ENCODE measurements at places on chromosomes 6 and 20.

GRCh38 chr6:124441450-124441849 is 520.8 kb upstream of the RNF217 start:
- no peak for DNase-seq

DNA sequence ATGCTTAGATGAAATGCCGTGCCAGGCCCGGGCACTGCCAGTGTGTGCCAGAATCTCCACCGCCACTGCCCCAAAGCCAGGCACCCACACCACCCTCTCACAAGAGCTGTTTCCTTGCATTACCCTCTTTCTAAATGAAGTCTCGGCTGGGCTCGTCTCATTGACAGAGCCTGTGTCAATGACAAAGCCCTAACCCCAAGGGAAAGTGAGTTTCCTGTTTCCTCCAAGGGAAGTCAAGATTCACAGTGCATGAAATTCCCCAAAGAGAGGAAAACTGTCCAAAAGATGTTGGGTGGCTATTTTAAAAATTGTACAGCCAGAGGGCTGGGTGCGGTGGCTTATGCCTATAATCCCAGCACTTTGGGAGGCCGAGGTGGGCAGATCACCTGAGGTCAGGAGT is 75.4 kb upstream of the AKAP12 start:
- DNase-seq, result no peak

GRCh38 chr20:33681728-33682353 is 4.3 kb downstream of the E2F1 start:
- DNase-seq, result no peak

DNA sequence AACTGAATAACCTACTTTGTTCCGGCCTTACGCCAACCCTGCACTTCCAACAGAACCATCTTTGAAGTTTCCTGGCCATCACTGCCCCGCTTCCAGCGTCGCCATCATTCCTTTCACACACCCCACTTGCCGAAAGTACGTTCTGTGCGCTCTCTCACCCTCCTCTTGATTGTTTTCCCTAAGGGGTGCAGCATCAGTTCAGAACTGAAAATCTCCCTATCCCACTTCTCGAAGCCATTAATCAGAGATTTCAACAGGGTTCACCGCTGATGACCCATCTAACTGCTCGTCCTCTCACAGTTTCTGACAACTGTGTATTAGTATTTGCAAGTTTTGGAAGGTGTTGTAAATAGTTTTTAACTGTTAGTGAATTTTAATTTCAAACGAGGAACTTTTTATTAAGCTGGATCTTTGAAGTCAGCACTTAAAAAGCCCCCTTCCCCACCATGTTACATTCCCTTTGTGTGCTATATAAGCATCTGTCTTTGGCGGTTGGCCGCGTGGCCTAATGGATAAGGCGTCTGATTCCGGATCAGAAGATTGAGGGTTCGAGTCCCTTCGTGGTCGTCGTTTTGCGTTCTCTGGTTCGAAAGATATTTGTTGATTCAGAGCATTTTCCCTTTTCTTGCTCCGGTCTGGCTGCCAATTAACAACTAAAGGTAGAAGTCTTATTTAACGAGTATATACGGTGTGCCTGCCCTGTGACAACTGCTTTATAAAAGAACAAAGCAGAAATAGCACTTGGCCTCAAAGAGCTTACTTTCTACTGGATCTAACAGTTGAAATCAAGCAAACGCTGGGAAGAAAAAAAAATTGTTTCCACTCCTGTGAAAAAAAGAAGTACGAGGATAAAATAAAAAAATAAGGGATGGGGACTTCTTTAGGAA is 42.6 kb downstream of the TRIM27 start:
- no peak for DNase-seq

- no peak for DNase-seq
These were observed at the start of gene TRDN for GRCh38 chr6:123636782-123637181. Gene TRDN, minus strand, starts transcription at chr6:123636950. Its CDS starts 175 bp downstream, at chr6:123636775.

DNA sequence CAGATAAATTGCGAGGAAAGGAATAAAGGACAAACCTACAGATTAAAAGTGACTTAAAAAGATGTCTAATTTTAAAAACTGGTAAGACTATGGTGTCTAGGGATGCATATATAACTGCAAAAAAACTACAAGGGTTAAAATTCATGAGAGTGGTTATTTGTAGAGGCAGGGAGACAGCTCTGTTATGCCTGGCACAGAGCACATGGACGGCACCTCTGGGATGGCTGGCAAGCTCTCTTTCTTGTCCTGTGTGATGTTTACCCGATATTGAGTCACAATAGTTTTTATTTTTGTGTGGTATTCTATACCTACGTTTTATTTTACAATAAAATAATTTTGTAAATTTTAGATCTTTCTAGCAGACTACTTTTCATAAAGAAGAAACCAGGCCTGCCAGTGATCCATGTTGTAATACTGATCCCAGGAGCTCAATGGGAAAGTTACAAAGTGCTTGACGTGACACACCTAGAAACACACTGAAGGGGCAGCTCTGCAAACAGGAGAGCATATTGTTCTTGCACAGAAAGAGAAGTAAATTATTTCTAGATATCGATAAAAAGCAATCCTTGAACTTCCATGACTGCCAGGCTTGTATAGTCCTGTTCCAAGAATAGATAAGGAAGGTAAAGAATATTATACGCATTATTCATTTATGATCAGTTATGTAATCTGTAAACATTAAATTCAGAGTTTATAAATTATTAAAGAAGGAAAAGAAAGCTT is 290.0 kb downstream of the PTPRK start:
- DNase-seq, result no peak

- DNase-seq, result no peak
These were observed 360.7 kb downstream of the NKAIN2 start for GRCh38 chr6:124164343-124164742.

GRCh38 chr20:35317416-35318210 is 25.4 kb upstream of the FAM83C start:
- DNase-seq, result no peak

- DNase-seq, result no peak
These were observed 491.2 kb downstream of the PREX1 start for GRCh38 chr20:48336597-48336996.

- no peak for DNase-seq
These were observed 137.9 kb upstream of the THBS2 start for GRCh38 chr6:169391473-169392071.

GRCh38 chr20:37995856-37996605 is 37.2 kb downstream of the TTI1 start:
- no peak for DNase-seq

GRCh38 chr20:12111431-12112088 is 193.9 kb downstream of the BTBD3 start:
- DNase-seq, result no peak

DNA sequence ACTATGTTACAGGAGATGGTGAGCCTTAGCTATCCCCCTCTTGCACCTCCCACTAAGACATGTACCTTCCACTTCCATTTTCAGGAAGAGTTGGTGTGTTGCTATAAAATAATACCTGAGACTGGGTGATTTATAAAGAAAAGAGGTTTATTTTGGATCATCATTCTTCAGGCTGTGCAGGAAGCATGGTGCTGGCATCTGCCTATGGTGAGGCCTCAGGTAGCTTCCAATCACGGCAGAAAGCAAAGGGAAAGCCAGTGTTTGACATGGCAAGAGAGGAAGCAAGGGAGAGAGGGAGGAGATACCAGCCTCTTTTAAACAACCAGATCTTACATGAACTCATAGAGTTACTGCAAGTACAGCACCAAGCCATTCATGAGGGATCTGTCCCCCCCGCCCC is 32.2 kb downstream of the GSS start:
- DNase-seq, result no peak

GRCh38 chr6:7513529-7513928 is 27.9 kb upstream of the DSP start:
- DNase-seq, result no peak

- DNase-seq, result no peak
These were observed 114.0 kb downstream of the TRMT11 start for GRCh38 chr6:126100386-126100785.

DNA sequence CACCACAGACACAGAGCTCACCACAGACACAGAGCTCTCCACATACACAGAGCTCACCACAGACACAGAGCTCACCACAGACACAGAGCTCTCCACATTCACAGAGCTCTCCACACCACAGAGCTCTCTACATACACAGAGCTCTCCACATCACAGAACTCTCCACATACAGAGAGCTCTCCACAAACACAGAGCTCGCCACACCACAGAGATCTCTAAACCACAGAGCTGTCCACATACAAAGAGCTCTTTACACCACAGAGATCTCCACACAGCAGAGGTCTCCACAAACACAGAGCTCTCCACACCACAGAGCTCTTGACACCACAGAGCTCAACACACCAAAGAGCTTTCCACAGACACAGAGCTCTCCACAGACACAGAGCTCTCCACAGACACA is 55.8 kb downstream of the ERMARD start:
- DNase-seq, result no peak

GRCh38 chr6:28357036-28357435 is 7.3 kb downstream of the ZKSCAN3 start:
- no peak for DNase-seq

- DNase-seq, result no peak
These were observed 8.8 kb downstream of the CABLES2 start for GRCh38 chr20:62398120-62398821.

DNA sequence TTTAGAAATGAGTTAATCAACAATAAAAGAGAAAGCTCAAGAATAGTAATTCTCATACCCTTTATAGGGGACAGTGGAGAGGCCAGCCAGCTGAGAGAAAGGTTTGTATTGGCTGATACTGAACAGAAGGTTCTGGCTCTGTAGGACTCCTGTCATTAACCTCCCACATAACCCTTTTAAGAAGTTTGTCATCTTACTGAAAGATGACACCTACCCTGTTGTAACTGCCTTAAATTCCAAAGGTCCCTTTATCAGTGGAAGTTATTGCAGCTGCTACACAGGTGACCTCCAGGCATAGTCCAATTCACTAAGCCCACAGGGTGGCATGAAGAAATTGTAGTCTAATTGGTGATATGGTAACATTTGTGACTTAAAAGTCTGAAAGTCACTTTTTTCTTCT is 790.1 kb downstream of the TENT5A start:
- no peak for DNase-seq

DNA sequence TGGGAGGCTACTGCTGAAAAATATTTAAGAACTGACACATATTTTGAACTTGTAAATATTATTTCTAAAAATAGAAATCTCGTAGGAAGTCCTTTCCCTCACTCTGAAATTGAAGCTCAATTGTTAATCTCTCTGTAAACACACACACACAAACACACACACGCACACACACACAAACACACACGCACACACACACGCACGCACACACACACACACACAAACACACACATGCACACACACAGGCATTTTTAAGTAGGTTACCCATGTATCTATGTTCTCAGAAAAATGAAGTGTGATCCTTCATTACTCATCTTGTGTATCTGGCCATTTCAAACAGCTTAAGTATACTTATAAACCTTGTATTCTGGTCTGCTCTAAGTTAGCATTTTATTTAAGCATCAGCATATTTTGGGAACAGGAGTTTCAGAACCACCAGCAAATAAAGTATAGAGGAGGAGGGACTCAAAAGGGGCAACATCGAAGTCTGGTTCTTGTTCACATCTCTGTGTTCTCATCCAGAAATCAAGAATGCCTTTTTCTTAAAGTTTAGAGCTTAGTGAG is 11.6 kb downstream of the CCN6 start:
- DNase-seq, result no peak

DNA sequence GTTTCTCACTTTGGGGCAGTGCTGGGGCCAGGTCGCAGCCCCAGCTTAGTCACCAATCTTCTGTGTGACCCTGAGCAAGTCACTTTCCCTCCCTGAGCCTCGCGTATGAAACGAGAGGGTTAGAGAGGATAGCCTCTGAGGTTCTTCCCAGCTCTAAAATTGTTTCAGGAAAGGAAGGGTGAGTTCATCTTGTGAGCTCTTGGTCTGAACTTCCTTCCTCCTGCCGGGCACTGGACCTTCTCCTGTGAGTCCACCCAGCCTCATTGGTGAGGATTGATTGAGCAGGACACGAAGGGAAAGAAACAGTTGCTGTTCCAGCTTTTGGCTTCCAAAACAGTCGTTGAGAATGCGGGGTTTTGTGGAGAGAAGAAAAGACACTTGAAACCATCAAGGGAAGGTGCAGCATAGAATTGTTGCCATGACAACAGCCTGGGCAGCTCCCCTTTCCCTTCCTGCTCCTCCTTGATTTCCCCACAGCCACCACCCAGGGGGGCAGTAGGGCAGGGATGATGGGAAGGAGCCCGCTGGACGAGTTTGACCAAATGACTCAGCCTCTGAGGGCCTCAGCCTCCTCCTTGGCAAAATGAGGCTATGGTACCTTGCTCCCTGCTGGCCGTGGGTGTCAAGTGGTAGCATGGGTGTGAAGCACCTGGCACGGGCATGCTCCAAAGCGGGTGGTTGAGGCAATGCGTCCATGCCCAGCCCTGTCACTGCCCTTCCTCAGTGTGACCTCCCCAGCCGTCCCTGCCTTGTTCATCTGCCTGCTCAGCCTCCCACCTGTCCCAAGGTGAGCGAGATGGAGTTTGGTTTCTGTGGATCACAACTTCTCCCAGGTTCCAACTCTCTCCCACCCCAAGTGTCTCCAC is 107.8 kb downstream of the CDC5L start:
- DNase-seq, result no peak

DNA sequence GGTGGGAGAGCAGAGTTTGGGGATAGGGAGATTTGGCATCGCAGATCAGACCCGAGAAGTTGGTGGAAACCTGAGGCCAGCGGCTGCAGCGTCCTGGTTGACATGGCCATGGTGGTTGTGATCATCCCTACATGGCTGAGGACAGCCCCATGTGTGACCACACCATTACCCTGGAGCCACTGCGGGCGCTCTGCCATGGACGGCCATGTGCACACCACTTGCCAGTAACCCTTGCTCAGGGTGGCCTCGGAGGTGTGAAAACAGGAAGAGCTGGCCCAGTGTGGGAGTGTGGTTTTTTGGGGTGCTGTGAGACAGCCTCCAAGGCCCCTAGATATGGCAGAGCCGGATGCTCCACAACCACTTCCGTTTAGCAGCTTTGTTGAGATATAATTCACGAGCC is 64.4 kb downstream of the TMEM242 start:
- no peak for DNase-seq

DNA sequence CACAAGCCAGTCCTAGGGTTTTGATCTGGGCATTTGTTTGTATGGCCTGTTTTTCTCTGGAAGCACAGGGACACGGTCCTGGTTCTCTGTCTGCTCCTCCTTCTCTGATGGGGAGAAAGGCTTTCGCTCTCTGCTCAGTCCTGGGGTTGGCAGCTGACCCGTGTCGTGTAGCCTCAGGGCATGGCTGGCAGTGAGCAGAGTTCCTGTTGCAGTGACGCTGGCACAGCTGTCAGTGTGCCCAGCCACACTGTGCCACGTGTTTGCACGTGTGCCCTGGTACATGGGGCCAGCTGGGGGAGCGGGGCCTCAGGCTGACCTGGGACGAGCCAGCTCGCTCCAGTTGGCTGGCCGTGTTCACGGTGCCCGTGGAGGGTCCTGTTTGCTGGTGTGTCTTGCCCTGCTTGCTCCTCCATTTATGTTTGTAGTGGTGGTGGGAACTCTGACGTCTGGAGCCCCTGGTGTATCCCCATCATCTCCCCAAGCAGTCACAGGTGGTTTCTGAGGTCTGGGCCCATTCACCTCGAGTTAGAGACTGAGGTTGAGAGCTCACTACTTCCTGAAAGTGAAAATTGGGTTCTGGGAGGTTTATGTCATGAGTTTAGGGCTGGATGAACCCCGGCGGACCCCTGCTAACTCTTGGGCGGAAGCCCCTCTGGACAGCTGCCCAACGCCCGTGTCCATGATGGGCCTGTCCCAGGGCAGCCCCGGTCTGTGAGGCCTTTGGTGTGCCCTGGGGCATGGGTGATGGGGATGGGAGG is 10.2 kb upstream of the DNAJC5 start:
- DNase-seq, result no peak

All from GM12864 (cell line).